ENCODE measurements at places on chromosomes 5 and 9.

DNA sequence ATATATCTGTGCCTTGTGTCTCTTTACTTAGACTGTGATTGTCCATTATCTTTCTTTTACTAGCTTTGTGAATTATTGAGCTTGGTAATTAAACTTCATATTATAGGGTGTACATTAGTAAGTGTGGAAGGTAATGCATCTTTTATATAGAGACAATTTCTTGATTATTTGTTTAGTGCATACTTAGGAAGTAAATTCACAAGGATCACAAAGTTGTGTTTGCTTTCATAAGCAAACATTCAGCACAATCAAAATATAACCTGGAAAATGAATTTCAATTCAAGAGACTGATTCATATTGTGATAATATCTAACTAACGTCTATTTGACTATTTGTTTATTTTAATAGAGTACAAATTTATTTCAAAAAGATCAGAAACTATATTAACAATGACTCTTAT, 749.9 kb upstream of the NUDT12 start:
- DNase-seq: no peak

GRCh38 chr9:13487498-13487897, 208.0 kb upstream of the MPDZ start:
- no peak for DNase-seq

DNA sequence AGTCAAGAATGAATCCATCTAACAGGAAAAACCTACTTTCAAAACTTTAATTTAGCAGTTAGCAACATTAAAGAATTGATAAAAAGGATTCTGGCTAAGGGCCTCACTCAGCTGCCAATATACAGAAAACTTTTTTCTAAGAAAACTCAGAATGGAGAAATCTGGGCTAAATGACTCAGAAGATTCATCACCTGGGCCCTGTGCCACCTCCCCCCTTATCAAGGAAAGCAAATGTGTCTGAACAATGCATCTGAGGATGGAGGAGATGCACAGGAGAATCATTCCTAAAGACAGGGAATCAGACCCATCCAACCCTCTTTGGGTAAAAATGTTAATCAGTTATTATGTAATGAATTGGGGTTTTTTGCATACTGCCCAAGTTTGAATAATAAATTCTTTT, 592.0 kb upstream of the DMAC1 start:
- DNase-seq: no peak

DNA sequence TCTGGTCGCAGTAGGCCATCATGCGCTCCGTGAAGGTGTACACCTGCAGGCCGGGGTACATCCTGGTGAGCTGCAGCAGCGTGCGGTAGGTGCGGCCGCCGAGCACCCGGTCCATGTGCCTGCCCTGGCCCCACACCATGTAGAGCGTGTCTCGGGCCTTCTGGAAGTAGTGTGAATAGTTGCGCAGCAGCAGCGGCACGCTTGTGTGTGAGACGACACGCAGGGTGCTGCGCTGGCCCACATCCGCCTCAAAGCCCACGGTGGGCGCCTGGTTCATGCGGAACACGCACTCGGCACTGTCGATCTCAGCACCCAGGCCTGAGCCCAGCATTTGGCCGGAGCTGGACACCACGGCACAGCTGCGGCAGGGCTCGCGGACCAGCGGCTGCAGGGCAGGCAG, 4.5 kb downstream of the ST6GALNAC4 start:
- DNase-seq: no peak

- DNase-seq: no peak
These were observed 77.4 kb upstream of the ADAMTS16 start for GRCh38 chr5:5062525-5063302.

- DNase-seq: no peak
These were observed 28.4 kb upstream of the LTC4S start for GRCh38 chr5:179765400-179765799.

DNA sequence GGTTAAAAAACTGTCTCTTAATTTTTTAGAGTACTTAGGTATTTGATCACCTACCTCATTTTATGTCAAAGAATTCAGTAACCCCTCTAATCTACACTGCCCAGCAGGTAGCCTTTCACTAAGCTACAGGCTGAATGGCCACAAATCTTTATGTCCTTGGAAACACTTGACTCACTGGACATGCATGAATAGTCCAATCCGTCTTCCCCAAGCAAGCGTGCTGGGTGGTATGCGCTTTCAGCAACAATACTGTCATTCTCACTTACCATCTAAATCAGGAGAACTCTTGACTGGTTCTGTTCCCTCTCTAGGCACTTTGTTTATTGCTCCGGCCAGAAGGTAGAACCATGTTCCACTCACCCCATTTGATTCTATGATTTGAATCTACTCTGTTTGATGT, 73.1 kb downstream of the TRPM3 start:
- no peak for DNase-seq

- no peak for DNase-seq
These were observed 35.9 kb downstream of the FBXW2 start for GRCh38 chr9:120757026-120757913.

- DNase-seq: no peak
These were observed 425.2 kb upstream of the CDH9 start for GRCh38 chr5:27463446-27464149.

Data from stimulated activated naive CD8-positive, alpha-beta T cell treated with anti-CD3 and anti-CD28 coated beads, Interleukin-15, amount 100 ng/mL, for 72 hours (primary cell).